ENCODE measurements at places on chromosomes 2 and 18. TPM values are rescaled to one million over a fixed set of nuclear protein-coding genes. Genes with fewer than 3 reads are reported as not detected.

Gene TSPYL6
- total RNA-seq: not detected

- no peak for DNase-seq
- H3K4me3 ChIP-seq: no peak overlapping the region
- H3K36me3 ChIP-seq: no peaks in the 10 kb centered on the region
- peaks cover 8% of the 10 kb centered on the region for H3K27me3 ChIP-seq
- H3K4me1 ChIP-seq: no peaks in the 10 kb centered on the region
These were observed 127.8 kb downstream of the MEP1B start for GRCh38 chr18:32317651-32318050.

Gene ALK
- total RNA-seq: not detected

Gene ZSWIM2
- not detected for total RNA-seq

DNA sequence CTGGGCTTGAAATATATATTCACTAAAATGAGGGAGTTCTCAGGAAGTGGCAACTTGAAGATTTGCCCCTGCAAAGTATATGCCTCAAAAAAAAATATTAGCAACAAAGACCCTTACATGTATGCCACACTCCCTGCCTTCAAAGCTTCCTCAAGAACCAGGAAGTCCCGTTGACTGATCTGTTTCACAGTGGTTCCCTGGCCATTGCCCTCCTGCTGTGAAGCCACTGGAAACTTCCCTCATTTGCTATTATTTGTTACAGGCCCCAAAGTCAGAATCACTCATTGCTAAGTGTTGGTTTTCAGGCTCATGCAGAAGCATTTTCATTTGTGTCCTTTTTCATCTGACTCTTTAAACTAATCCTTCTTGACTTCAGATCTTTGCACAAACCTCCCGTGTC, 421.5 kb downstream of the ZNF521 start:
- no peak overlapping the region for H3K27ac ChIP-seq
- no peak for DNase-seq
- H3K27me3 ChIP-seq: peaks cover 6% of the 10 kb centered on the region
- no peak overlapping the region for H3K4me3 ChIP-seq

DNA sequence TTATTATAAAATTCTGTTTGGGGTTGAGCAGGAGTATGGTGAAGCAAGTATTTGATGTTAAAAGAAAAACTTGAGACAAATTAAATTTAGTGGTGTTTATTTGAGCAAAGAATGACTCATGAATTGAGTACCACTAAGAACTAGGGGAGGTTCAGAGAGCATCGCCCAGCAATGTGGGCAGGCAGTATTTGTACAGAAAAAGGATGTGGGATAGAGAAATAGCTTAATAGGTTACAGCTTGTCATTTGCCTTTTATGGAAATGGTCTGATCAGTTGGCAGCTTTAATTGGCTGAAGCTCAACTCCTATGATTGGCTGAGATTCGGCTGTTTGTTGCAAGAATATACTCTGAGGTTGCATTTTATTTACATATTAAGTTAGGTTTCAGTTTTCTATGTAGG, 68.2 kb downstream of the LRATD1 start:
- H3K4me3 ChIP-seq: no peak overlapping the region
- no peaks in the 10 kb centered on the region for H3K27me3 ChIP-seq
- H3K27ac ChIP-seq: no peak overlapping the region
- no peaks in the 10 kb centered on the region for H3K4me1 ChIP-seq
- no peak for DNase-seq

- no peak for DNase-seq
- H3K27ac ChIP-seq: no peak overlapping the region
- no peaks in the 10 kb centered on the region for H3K27me3 ChIP-seq
These were observed 59.1 kb upstream of the PAX3 start for GRCh38 chr2:222357930-222358329.

- peaks cover 5% of the 10 kb centered on the region for H3K27me3 ChIP-seq
- no peaks in the 10 kb centered on the region for H3K4me1 ChIP-seq
- H3K36me3 ChIP-seq: no peaks in the 10 kb centered on the region
- no peak overlapping the region for H3K4me3 ChIP-seq
- H3K27ac ChIP-seq: no peak overlapping the region
These were observed 250.9 kb downstream of the GPD2 start for GRCh38 chr2:156687126-156687525.

- H3K27ac ChIP-seq: no peak overlapping the region
- H3K27me3 ChIP-seq: no peaks in the 10 kb centered on the region
- DNase-seq: no peak
- peaks cover 8% of the 10 kb centered on the region for H3K36me3 ChIP-seq
- peaks cover 12% of the 10 kb centered on the region for H3K4me1 ChIP-seq
- H3K4me3 ChIP-seq: no peak overlapping the region
These were observed 21.9 kb upstream of the MCFD2 start for GRCh38 chr2:46937471-46937901.

- no peaks in the 10 kb centered on the region for H3K36me3 ChIP-seq
- no peaks in the 10 kb centered on the region for H3K4me1 ChIP-seq
- H3K27ac ChIP-seq: no peak overlapping the region
- H3K27me3 ChIP-seq: no peaks in the 10 kb centered on the region
- H3K4me3 ChIP-seq: no peak overlapping the region
- DNase-seq: no peak
These were observed 33.5 kb downstream of the KLHL29 start for GRCh38 chr2:23418461-23418911.

- H3K27me3 ChIP-seq: peaks cover 9% of the 10 kb centered on the region
- DNase-seq: peak; percentile 54
- H3K4me3 ChIP-seq: no peak overlapping the region
- no peak overlapping the region for H3K27ac ChIP-seq
- no peaks in the 10 kb centered on the region for H3K36me3 ChIP-seq
These were observed 59.3 kb downstream of the MYL12B start for GRCh38 chr18:3321133-3321812.

GRCh38 chr2:30272761-30273573, 41.6 kb downstream of the LBH start:
- H3K27ac ChIP-seq: peak overlapping the region; percentile 92
- peaks cover 81% of the 10 kb centered on the region for H3K4me1 ChIP-seq
- peak; percentile 73 for DNase-seq
- peak overlapping the region; percentile 46 for H3K4me3 ChIP-seq
- peaks cover 9% of the 10 kb centered on the region for H3K36me3 ChIP-seq
- no peaks in the 10 kb centered on the region for H3K27me3 ChIP-seq

GRCh38 chr2:95698146-95698545, 106.3 kb downstream of the TRIM43 start:
- H3K27me3 ChIP-seq: peaks cover 16% of the 10 kb centered on the region
- no peaks in the 10 kb centered on the region for H3K36me3 ChIP-seq
- H3K4me3 ChIP-seq: no peak overlapping the region
- H3K4me1 ChIP-seq: no peaks in the 10 kb centered on the region
- no peak overlapping the region for H3K27ac ChIP-seq

- no peaks in the 10 kb centered on the region for H3K36me3 ChIP-seq
- no peaks in the 10 kb centered on the region for H3K27me3 ChIP-seq
- no peaks in the 10 kb centered on the region for H3K4me1 ChIP-seq
- DNase-seq: no peak
- H3K4me3 ChIP-seq: no peak overlapping the region
These were observed 162.0 kb upstream of the MC4R start for GRCh38 chr18:60534538-60534937.

- H3K4me3 ChIP-seq: no peak overlapping the region
- H3K27ac ChIP-seq: peak overlapping the region; percentile 84
- no peaks in the 10 kb centered on the region for H3K36me3 ChIP-seq
- peak; percentile 72 for DNase-seq
- peaks cover 59% of the 10 kb centered on the region for H3K4me1 ChIP-seq
These were observed 106.3 kb downstream of the GYPC start for GRCh38 chr2:126761981-126762878.

GRCh38 chr18:51017140-51017879, 12.7 kb upstream of the SMAD4 start:
- H3K27me3 ChIP-seq: no peaks in the 10 kb centered on the region
- no peaks in the 10 kb centered on the region for H3K36me3 ChIP-seq
- DNase-seq: no peak
- no peak overlapping the region for H3K27ac ChIP-seq

Gene RAD51AP2
- total RNA-seq: not detected

DNA sequence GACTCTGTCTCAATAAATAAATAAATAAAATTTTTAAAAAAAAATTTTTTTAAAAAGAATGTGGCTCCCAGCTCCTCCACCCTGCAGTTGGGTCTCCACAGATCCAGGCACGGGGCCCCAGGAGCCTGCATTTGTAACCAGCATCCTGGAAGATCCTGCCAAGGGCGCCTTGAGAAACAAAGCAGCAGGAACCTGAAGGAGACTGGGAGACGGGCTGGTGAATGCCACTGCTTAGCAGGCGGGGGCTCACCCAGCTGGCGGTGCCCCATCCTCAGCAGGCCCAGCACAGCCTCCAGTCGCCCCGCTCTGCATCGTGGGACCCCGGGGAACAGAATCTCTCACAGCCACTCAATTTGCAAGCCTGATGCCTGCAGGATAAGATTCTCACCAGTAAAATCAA, 187.5 kb upstream of the SALL3 start:
- no peaks in the 10 kb centered on the region for H3K27me3 ChIP-seq
- no peak overlapping the region for H3K27ac ChIP-seq
- H3K4me1 ChIP-seq: no peaks in the 10 kb centered on the region
- H3K4me3 ChIP-seq: no peak overlapping the region
- H3K36me3 ChIP-seq: no peaks in the 10 kb centered on the region

DNA sequence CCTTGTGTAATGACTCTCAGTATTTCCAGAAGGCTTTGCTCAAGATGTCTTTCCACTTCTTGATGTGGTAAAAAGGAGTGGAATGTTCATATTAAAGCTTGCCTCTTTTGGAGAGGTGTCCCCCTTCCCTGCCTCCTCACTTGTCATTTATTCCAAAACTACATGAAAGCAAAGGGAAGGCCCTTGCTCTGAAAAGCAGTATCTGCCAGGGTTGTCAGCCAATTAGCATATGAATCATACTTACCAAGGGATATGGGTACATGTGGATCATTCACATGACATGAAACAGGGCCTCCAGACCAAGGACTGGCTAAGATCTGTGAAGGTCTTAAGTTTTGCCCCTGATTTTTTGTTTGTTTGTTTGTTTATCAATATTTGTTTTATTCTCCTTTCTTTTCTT, 31.3 kb downstream of the ANXA4 start:
- H3K36me3 ChIP-seq: peaks cover 2% of the 10 kb centered on the region
- H3K4me3 ChIP-seq: no peak overlapping the region
- peak overlapping the region; percentile 76 for H3K27ac ChIP-seq
- H3K27me3 ChIP-seq: no peaks in the 10 kb centered on the region
- DNase-seq: peak; percentile 23

Gene EPAS1
- total RNA-seq: 12.6 TPM
